NCI-H187 (cell line): ENCODE measurements at places on chromosomes 12 and 14.

DNA sequence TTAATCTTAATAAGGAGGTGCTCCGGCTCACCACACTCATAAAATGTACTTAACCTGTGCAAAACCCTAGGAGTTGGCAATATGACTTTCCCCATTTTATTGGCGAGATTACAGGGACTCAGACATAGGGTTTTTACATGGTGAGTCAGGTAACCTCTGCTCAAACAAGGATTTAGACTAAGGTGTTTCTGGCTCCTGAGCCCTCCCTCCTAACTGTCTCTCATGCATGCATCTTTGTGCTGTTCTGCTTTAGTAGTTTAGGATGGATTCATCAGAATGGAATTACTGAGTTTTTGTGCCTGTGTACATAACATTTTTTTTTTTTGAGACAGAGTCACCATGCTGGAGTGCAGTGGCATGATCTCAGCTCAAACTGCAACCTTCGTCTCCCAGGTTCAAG is 993.3 kb upstream of the TMEM132C start:
- DNase-seq, result no peak

DNA sequence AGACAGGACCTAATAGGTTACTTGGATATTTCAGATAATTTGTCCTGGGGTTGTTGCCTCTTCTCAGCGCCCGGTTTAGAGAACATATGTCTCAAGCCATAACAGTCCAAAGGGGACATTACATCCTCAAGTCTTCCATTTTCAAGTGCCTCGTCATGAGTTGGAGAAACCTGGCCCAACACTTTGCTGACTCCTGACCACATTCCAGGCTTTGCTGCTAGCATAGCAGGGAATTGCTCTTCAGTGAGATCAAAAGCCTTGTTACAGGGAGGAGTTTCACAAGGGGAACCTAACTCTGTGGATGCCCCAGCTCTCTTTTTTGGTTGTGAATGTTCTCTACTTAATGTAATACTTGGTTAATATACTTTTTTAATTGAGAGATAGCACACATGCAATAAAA is 8.2 kb upstream of the MMP19 start:
- no peak for DNase-seq

- DNase-seq, result peak; percentile 54
Measured at GRCh38 chr14:50312734-50313054, 570 bp downstream of the DMAC2L start.

DNA sequence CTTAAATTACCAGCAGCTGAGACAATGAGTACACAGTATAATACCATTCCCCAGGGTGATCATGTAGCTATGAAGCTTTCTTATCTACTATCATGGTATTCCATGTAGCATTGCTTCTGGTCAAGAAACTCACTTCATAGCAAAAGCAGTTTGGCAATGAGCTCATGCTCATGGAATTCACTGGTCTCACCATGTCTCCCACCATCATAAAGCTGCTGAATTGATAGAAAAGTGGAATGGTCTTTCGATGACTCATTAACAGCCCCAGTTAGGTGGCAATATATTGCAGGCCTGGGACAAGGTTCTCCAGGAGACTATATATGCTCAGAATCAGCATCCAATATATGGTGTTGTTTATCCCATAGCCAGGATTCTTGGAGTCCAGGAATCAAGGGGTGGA is 553.7 kb downstream of the FOXG1 start:
- DNase-seq, result no peak

DNA sequence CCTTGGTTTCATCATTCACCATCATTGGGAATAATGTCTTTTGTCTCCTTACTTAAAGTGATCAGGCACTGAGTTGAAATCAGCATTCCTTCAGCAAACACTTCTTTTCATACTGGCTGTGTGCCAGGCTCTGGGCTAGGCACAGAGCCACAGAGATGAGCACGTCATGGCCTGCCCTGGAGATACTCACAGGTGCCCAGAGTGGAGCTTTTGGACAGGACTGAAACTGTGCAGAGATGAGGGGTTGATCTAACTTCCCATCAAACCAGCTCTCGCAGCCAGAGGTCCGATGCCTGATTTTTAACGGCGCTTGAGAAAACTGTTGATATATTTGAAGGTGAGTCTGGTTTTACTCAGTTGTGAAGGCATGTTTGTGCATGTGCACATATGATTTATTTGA is 43.1 kb downstream of the CACNA1C start:
- DNase-seq, result no peak

DNA sequence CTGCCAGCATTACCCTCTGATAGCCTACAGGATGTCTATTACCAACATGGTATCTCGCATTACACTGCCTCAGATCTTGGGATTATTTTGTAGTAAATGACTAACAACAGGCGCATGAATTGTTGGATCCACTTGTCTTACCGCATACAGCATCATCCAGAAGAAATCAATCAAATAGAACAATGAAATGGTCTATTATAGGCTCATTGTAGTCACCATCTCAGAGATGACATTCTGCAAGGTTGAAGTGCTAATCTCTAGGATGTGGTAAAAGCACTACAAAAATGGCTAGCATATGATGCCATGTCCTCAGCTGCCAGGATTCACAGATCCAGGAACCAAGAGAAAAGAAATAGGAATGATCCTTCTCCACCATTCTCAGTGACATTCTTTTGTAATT is 52.0 kb downstream of the WASHC3 start:
- DNase-seq, result peak; percentile 80

DNA sequence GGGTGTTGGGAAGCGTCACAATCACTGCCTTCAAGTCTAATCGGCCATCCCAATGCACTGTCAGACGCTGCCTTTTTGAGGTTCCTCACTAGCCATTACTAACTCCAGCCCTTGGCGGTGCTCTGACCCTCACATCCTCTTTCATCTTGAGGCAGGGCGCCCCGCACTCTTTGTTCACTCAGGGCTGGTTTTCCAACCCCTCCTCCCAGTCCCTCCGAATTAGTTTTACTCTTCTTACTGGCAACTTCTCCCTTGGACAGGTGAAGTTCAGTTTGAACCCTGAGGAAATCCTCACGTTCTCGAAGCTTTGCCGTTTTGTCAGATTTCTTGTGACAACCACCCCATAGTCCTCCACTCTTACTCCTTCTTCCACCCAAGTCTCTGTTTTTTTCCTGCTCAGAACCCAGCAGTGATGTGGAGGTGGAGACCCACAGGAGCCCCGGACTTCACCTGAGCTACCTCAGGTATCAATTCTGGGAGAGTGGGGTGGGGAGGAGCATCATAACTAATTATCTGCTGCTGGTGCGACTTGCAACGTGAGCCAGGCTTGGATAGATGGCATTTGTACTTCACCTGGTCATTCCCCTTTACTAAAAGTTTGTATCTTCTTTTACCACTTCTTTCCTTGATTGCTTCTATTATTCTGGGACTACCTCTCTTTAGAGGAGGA is 757 bp downstream of the ZC3H10 start:
- no peak for DNase-seq

- DNase-seq, result no peak
Measured at GRCh38 chr14:104023325-104024055, 62.0 kb upstream of the ASPG start.

DNA sequence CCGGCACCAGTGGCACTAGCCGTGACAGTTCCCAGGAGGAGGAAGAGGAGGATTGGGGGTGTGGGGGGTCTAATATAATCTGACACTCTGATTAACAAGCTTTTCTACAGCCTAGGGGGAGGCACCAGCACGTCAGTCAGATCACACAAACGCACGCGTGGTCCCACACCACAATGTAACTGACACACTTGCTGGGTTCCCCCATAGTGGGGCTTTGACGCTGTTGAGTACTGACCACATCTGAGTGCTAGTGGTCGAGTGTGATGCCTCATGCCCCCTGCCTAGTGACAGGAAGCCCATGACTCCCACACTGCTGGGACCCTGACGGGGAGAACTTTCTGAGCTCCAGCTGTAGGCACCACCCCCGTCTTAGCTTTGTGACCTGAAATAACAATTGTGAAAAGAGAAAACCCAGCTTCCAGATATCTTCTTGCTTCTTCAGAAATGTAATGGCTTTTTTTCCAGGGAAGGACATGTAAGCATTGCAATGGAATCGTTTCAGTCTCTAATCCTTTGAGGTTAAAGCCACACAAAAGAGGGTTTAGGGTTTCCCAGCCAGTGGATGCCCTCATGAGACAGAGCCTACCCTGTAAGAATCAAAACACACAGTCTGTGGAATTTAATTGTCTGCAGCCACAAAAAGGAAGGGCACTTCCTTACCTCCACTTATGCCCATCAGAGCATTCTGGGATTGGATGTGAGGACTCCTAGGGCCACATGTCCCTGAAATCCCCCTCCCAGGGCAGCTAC is 183.9 kb downstream of the PIWIL1 start:
- no peak for DNase-seq

DNA sequence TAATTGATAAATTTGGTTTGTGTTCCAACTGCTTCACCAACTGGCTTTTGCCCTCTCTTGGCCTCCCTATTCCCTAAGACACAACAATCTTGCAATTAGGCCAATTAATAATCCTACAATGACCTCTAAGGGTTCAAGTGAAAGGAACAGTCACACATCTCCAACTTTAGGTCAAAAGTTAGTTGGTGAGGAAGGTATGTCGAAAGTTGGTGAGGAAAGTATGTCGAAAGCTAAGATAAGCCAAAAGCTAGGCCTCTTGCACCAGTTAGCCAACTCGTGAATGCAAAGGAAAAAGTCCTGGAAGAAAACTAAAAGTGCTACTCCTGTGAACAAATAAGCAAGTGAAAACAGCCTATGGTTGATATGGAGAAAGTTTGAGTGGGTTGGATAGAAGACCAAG is 32.6 kb downstream of the EGLN3 start:
- DNase-seq, result no peak

GRCh38 chr14:57364659-57365450 is 25.5 kb upstream of the NAA30 start:
- no peak for DNase-seq

DNA sequence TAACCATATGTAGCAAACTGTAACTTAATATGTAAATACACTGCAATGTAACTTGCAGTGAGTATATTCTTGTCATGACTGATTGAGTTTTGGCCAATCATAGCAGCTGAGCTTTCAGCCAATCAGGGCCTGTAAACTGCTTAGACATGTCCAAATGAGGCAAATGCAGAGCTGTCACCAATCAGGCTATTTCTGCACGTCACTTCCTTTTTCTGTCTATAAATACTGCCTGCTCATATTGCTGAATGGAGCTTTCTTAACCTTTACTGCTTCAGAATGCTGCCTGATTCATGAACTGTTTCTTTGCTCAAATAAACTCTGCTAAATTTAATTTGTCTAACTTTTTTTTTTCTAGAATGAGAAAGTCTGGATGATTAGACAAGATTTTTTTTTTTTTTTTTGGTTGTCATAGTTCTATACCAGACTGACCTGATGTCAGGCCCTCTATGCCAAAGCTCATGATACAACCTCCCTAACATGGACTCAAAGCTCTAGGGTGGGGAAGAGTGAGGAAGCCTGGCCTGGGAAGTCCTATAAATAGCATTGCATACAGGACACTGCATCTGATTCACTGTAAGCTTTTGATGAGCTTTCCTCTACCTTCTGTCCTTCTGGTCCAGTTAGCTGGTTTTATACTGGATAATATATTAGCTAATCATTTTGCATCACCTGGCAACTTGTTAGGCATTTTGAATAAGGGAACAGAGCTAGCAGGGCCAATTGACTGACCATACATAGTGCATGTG is 12.0 kb downstream of the MGP start:
- no peak for DNase-seq

DNA sequence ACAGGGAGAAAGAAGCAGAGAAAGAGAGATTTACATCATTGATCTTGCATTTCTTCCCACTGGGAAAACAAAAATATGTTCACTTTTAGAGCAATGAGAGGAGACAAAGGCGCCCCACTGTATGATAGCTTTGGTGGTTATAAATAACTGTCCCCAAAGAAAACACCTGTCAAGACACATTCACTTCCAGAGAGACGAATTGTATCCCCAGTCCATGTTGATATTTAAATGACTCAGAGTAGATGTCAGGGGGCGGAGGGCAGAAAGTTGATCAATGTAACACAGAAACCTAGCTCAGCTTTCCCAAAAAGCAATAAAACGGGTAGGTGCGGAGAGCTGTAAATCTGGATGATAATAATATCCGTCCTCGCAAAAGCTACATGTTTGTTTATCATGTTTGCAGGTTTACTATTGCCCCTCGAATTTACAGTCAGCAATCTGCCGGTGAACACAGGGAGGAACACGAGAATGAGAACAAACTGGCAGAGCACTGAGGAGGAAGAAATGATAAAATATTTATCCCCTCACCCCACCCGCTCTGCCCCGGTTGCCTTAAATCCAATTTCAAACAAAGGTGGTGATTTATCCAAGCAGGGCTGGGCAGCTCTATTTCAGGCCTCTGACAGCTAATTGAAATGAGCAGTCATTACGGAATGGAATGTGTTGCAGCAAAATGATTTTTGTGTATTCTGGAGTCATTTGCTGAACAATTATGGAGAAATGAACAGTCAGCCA is 84.4 kb downstream of the CMKLR1 start:
- DNase-seq, result no peak

GRCh38 chr14:61174987-61175386 is 106.2 kb downstream of the TMEM30B start:
- DNase-seq, result no peak

DNA sequence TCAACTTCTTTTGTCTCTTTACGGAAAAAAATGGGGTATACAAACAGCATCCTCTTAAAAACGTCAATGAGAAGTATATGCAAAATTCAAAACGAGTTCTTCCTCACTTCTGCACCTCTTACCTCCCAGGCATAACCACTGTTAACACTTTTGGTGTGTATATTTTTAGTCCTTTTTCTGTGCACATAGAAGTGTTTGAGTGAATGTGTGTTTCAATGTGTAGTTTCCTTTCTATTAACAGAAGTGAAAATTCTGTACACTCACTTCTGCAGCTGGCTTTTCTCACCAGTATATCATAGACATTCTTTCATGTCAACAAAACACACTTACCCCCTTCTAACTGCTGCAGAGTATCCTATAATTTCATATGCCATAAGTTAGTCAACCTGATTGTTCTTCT is 5.4 kb downstream of the UBR7 start:
- no peak for DNase-seq

GRCh38 chr12:6953442-6954315 is 2.5 kb downstream of the PTPN6 start:
- DNase-seq, result no peak

GRCh38 chr14:55389330-55389729 is 22.3 kb downstream of the ATG14 start:
- DNase-seq, result no peak
